ENCODE measurements at places on chromosomes 2 and 18. TPM values are rescaled to one million over a fixed set of nuclear protein-coding genes. Genes with fewer than 3 reads are reported as not detected.

- H3K27ac ChIP-seq = no peak overlapping the region
- H3K4me1 ChIP-seq = peaks cover 7% of the 10 kb centered on the region
- H3K4me3 ChIP-seq = no peak overlapping the region
- no peaks in the 10 kb centered on the region for H3K27me3 ChIP-seq
Measured at GRCh38 chr2:191180713-191181112, 29.9 kb upstream of the STAT4 start.

GRCh38 chr18:67924656-67925055, 408.1 kb upstream of the DSEL start:
- DNase-seq = no peak
- no peaks in the 10 kb centered on the region for H3K27me3 ChIP-seq
- H3K36me3 ChIP-seq = no peaks in the 10 kb centered on the region
- no peak overlapping the region for H3K27ac ChIP-seq
- no peaks in the 10 kb centered on the region for H3K4me1 ChIP-seq

DNA sequence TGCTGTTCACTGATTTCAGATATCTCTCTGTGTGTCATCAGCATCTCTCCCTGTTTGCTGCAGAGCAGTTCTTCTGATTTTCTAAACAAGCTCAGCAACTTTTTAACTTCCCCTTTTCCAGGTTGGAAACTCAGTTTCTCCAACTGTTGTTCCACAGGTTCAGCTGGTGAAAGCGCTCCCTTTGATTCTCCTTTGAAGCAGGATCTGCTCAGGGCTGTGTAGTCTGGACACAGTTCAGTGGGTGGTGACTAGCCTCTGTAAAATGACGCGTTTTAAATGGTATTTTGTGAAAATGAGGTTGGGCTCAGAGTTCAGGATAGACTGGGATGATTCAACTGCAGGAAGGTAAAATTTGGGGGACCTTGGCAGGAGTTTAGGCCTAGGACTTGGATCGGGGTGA, 106.3 kb downstream of the TRIM43 start:
- H3K4me1 ChIP-seq = no peaks in the 10 kb centered on the region
- DNase-seq = no peak
- H3K4me3 ChIP-seq = no peak overlapping the region
- H3K27ac ChIP-seq = no peak overlapping the region

DNA sequence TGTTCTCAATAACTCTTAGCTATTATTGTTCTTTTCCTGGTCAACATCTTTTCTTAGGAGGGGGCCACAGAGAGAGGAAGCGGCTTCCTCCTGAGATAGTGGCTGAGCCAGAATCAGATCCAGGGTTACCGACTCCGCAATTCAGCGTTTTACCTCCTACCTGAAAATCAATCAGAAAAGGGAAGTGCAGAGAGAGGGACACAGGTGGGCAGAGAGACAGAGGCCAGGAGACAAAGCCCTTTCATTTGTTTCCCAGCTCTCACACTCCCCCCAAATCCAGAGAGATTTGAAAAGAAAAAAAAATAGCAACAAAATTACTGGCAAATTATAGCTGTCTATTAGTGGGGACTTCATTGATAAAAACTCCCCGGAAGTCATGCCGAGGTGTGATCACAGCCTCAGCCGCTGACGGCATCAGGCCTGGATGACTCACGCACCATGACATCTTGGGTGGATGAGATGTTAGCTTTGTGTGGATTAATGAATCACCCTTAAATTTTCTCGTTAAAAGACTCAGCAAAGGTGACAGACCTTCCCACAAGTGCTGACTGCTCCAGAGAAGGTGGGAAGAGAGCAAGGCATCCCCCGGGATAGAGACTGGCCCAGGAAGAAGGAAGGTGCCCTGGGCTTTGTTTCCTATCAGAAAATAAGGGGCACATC, 120.7 kb downstream of the LOXHD1 start:
- H3K4me3 ChIP-seq = no peak overlapping the region
- no peak overlapping the region for H3K27ac ChIP-seq
- no peaks in the 10 kb centered on the region for H3K27me3 ChIP-seq

DNA sequence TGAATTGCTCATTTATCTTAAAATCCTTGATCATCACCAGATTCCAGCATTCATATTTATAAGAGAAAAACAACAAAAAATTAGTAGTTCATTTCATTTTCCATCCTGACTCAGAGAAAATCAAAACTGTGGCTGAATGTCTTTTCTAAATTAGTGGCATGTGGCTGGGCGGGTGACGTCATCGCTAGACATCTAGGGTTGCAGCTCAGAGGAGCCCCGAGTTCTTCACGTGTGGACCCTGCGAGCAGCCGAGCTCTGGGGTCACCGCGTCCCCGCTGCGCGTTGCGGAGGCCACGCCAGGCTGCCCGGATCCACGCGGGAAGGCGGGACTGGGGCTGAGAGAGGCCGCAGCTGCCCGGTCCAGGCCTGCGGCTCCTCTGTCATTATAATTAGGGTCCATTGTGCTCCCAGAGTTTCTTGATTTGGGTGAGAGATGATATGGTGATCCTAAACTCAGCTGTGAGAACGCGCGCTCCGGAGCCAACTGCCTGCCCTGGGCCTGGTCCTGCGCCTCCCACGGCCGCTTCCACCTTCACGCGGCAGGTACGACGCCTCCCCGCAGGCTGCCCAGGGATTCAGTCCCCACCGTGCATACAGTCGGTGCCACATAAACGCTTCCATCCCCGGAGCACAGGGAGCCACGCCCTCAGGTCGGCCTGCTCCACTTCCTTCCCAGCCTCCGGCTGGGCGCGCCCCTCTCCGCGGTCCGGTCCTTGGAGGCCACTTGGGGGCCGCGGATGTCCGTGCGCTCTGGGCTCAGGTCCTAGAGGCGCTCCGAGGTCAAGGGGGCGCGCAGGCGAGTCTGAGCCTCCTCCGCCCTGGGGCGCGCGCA, 56.5 kb downstream of the TMEM18 start:
- no peaks in the 10 kb centered on the region for H3K27me3 ChIP-seq
- DNase-seq = no peak
- H3K36me3 ChIP-seq = no peaks in the 10 kb centered on the region
- no peaks in the 10 kb centered on the region for H3K4me1 ChIP-seq
- H3K4me3 ChIP-seq = no peak overlapping the region

DNA sequence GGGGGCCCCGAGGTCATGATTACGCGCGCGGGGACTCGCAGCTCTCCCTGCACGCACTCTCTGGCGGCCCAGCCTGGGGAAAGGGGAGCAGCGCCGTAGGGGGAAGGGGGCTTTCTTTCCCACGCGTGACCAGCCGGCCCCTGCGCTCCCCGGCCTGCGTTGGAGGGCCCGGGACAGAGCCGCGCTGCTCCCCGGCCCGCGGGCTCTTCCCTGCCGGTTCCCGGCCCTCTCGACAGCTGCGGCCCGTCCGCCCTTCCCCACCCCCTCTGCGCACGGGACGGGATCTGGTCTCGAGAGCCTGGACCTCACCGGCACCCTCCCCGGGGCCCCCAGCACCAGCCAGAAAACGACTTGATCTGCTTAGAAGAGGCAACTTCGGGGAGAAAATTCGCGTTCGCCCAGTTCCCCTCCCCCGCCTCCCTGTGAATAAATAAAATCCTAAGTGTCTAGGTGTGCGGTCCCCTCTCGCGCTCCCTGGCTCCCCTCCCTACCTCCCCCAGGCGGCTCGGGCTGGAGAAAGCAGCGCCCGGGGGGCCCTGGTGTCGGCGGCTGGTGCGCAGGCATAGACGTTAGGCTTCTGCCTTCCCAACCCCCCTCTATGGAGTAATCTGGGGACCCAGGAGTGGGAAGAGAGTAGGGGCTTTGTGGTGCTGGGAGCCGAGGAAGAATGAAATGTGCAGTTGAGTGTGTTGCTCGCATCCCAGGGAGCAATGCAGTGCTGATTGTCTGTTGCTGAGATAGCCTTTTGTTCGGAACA, 803 bp upstream of the FIGN start:
- H3K36me3 ChIP-seq = no peaks in the 10 kb centered on the region
- H3K27me3 ChIP-seq = no peaks in the 10 kb centered on the region
- H3K27ac ChIP-seq = peak overlapping the region; percentile 92

Gene ARHGEF33
- total RNA-seq = 0.53 TPM

Gene GCG
- 1,775 TPM for total RNA-seq
